ENCODE measurements at places on chromosomes 5 and 9. TPM values are rescaled to one million over a fixed set of nuclear protein-coding genes. Genes with fewer than 3 reads are reported as not detected.

DNA sequence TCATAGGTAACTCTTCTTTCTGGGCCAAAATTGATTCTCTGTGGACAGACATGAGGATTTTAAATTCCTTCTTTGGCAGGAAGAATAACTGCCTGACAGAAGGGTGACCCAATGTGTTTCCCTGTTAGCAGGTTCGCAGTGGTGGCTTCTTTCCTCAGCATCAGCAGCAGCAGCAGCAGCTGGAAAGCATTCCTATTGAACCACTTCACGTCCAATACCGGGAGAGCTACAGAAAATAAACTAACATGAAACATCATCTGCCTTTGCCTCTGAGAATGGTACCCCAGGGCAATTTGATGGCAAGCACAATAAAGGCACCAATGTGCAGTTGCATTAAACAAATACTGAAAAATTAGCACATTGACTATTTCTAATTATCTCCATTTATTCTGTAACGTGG lies 214.5 kb downstream of the TMEM167A start:
- DNase-seq = no peak

DNA sequence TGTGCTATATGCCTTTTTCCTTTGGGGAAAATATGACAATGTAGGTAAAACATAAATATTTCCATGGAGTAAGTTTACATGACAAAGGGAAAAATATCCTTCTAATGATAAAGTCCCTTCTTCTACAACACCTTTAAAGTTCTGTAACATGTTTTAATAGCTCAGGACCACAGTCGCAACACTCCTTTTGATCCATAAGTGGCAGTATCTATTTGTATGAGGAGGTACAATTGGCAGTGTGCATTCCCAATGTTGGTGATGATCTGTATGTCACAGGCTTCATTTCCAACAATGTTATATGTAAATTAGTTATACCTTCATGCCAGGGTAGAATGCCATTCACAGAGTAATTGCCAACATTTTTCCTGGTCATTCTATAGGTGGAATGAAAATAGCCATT lies 127.1 kb upstream of the CCNH start:
- no peak for DNase-seq

GRCh38 chr9:133490201-133490681 lies 11.3 kb upstream of the SLC2A6 start:
- DNase-seq = no peak

The F12 gene
- 0.49 TPM for total RNA-seq

DNA sequence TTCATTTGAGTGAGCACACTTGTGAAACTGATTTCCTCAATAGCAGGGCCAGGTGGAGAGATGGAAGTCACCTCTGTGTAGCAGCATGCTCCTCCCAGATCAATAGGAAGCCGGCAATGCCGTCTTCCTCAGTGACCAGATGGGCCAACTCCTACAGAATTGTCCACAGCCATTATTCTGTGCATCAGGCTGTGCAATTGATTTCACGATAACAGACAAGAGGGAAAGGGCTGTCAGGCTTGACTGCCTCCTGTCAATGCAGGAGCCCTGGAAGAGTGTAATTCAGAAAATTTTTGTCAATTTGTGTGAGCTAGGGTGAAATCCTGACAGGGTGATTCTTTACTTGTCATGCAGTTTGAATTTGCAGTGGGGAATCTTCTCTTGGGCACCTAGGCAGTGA lies 838.4 kb upstream of the NUDT12 start:
- DNase-seq = no peak

- no peak for DNase-seq
Measured at GRCh38 chr9:124303762-124304161, 46.0 kb downstream of the NEK6 start.

GRCh38 chr9:893115-893514 lies 51.6 kb downstream of the DMRT1 start:
- DNase-seq = no peak

DNA sequence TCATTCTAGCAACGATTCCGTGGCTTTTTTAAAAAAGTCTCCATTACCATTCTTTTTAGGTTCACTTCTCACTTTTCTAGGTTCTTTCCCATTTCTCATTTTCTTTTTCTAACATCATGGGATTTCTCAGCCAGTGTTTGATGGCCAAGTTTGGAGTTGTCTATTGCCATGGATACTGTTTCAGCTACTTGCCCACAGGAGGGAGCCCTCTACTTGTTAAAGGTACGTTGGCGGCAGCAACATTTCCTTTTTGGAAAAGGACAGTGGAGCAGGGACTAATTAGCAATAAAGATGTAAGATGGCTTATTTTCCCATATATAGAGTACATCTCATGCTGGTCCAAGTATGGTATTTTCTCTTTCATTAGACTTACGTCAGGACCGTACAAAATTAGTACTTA lies 2257.5 kb upstream of the C9orf72 start:
- DNase-seq = no peak
